ENCODE measurements at places on chromosomes 12 and 14.
A peak's percentile ranks its signal among the peaks of the same experiment; 100 is the strongest.

DNA sequence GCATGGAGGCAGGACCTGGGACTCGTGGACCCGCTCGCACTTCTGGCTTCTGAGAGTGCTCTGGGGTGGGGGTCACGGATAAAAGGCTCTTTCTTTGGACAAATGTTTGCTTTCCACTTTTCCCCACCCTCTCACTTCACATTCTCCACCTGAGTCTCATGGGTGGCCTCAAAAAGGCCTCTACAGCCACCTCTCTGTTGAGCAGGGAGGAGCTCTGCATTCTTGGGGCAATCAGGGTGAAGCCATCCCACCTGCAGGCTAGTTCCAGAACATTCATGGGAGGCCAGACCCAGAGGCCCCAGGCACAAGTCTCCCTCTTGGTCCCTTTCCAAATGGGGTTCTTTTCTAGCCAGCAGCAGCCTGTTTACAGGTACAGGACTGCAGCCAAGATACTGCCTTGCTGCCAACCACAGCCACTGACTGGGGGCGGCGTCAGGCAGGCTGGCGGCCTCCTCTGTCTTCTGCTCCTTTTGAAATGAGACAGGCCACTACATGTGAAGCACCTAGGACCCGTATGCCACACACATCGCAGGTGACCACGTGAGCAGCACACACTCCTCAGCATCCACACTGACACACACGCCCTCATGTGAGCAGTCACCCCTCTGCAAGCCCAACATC, 18.2 kb upstream of the CEBPE start:
- no peak for DNase-seq

DNA sequence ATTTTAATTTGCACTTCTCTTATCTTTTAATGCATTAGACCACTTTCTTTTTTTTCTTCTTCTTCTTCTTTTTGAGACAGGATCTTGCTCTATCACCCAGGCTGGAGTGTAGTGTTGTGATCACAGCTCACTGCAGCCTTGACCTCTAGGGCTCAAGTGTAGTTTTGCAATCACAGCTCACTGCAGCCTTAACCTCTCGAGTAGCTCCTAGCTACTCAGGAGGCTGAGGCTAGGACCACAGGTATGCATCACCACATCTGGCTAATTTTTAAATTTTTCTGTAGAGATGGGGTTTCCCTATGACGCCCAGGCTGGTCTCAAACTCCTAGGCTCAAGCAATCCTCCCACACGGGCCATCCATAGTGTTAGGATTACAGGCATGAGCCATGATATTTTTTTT, 12.7 kb downstream of the TMED8 start:
- DNase-seq: no peak

GRCh38 chr12:132033627-132034026, 83.9 kb downstream of the EP400 start:
- no peak for DNase-seq

- peak; percentile 97 for DNase-seq
Measured at GRCh38 chr14:51862176-51862796, 1.9 kb downstream of the GNG2 start.

DNA sequence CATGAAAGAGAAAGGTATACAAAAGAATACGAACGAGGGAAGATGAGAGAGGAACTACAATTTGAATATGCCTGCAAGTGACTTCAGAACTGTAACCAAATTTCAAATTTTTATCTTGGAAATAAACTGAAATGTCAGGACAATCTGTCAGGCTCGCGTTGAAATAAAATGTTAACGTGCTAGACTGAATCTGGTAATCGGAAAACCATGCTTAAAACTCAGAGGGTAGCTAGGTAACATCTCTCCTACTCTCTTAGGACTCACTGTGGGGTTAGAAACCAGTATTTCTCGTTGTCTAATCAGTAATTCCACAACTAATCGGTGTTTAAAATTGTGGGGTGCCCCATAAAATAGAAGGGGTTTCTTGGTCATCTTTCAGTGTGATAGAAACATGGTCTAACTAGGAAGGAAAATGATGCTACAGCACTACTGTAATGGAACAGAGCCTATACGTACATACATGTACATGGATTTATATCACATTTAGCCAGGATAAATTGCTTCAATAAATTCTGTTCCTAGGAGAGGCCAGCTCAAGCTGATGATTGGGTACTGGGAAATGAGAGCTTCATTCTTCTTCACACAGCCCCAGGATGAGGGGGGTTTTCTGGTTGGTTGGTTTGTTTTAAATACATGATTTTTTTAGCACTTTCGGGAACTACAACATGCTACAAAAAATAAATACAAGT, 23.9 kb downstream of the ATF7 start:
- DNase-seq: no peak

DNA sequence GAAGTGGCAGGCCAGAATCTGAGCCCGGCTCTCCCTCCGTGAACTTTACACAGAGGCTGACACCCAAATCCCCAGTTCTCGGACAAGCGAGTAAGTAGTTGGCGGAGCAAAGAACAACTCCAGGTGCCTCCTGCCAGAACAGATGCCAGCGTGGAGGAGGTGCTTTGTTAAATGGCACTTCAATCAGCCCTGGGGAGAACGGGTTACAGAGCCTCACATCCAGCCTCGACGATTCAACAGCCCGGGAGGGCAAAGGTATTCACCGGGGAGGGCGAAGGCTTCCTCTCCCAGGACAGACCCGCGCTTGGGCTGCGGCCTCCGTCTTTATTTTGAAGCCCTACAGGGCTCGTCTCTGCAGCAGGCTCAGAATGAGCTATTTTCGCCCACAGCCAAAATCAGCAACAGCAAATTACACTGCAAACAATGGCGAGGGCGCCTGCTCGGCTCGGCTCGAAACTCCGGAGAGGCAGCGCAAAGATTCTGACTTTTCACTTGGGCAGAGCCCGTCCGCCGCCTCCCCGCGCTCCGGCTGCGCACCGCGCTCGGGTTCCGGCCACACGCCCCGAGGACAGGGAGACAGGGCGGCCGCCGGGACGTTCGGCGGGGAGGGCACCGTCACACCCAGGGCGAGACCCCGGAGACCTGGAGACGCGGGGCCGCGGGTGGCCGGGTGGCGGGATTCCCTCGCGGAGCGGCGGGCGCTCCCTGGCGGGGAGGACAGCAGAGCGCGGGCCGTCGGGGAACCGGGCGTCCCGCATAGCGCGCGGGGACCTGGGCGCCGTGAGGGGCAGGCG, 811 bp downstream of the TMCC3 start:
- peak; percentile 29 for DNase-seq

DNA sequence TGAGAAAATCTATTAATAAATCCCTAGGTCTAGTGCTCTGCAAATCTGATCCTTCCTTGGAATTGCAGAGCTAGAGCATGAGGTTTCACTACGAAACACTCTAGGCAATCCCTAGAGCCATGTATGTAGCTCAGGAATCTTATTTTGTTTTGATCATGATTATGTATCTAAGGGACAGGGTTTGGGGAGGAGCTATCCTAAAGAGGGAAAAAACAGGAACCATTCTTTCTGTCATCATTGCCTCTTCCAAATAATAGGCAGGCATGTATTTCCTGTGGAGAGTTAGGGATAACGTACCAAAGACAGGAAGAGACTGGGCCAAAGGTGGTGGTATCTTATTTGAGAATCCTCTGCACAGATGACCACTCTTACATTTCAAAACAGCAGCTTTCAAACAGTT, 88.8 kb upstream of the GTF2A1 start:
- no peak for DNase-seq

DNA sequence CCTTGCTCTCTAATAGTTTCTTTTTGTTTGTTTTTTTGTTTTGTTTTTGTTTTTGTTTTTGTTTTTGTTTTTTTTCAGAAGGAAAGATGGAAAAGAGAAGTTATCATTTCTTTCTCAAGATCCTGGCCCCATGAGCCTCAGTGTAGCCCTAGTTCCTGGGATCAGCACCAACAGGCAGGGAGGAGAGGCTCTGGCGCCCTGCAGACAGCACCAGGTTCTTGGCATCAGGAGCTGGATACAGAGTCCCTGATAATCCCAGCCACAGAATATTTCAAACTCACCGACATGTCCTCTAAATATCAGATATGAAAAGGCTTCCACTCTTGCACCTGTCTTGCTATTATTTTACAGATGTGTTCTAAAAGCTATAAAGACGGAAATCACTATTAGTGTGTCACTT, 52.7 kb downstream of the FOXN3 start:
- no peak for DNase-seq

GRCh38 chr14:75879031-75879430, 102.8 kb downstream of the TGFB3 start:
- no peak for DNase-seq

DNA sequence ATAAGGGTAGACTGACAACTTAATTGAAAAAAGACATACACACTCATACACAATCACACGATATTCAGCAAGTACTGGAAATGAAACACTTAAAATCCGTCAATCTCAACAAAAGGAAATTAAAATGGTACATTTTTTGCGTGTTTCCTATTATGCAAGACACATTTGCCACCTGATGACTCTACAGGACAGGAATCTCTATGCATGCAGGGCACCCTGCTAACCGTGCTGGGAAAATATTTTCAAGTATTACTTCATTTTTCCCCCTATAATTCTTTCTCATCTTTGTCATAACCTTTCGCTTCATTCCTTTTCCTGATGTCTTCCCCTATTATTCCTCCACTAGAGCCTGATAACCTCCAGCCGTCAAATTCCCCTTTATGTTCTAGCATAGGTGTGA, 150.2 kb downstream of the TMEM132D start:
- DNase-seq: no peak

Measured in erythroblast (primary cell).